Naive B cell (primary cell): ENCODE measurements at places on chromosomes 1 and 21.

DNA sequence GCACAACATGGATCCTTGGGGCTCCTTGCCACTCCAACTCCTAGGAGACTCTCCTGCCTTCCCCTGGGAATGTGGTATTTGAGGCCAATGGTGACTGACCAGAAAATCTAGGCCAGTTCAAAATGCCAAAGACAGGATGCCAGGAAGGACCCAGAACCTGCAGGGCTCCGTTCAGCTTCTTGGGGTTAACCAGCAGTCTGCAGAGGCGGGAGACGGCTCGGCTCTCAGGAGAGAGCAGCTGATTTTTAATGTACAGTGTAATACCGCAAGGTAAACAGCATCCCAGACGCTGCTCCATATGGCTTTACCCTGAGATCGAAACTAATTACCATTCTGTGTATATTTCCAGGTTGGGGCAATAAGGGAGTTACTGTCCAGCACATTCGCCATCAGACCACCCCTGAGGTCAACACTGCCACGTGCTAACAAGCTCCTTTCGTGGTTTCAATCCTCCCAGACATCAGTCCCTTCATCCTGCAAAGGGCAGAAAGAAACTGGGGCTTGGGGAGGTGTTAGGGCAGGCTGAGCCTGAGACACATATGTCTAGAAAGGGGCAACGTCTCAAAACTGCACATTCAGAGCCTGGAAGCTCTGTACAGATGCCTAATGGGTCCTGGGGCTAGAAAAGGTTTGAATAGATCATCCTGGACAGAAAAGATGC lies 16.7 kb downstream of the ITPKB start:
- H3K4me3 ChIP-seq: no peak overlapping the region
- no peaks in the 10 kb centered on the region for H3K36me3 ChIP-seq
- DNase-seq: no peak
- no peaks in the 10 kb centered on the region for H3K27me3 ChIP-seq

GRCh38 chr1:22485431-22485830 lies 33.8 kb downstream of the ZBTB40 start:
- H3K36me3 ChIP-seq: peaks cover 22% of the 10 kb centered on the region
- H3K4me1 ChIP-seq: peaks cover 17% of the 10 kb centered on the region
- H3K27me3 ChIP-seq: no peaks in the 10 kb centered on the region
- no peak overlapping the region for H3K4me3 ChIP-seq
- no peak overlapping the region for H3K27ac ChIP-seq

GRCh38 chr1:81437213-81437612 lies 363.5 kb upstream of the ADGRL2 start:
- H3K27ac ChIP-seq: no peak overlapping the region
- no peak for DNase-seq
- H3K4me3 ChIP-seq: no peak overlapping the region
- no peaks in the 10 kb centered on the region for H3K36me3 ChIP-seq

DNA sequence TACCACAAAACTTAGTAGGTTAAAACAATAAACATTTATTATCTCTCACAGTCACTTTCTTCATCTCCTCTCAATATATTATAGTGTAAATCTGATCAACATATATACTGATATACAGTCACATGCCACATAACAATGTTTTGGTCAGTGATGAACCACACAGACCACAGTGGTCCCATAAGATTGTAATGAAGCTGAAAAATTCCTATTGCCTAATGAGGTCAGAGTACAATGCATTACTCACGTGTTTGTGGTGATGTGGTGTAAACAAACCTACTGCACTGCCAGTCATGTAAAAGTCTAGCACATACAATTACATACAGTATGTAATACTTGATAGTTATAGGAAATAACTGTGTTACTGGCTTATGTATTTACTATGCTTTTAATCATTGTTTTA lies 30.1 kb downstream of the OLFML3 start:
- no peaks in the 10 kb centered on the region for H3K36me3 ChIP-seq
- H3K27ac ChIP-seq: no peak overlapping the region
- H3K4me1 ChIP-seq: no peaks in the 10 kb centered on the region

- H3K4me3 ChIP-seq: peak overlapping the region; percentile 93
- peak overlapping the region; percentile 92 for H3K27ac ChIP-seq
Observed at GRCh38 chr1:62687421-62687902, 724 bp downstream of the DOCK7 start.

DNA sequence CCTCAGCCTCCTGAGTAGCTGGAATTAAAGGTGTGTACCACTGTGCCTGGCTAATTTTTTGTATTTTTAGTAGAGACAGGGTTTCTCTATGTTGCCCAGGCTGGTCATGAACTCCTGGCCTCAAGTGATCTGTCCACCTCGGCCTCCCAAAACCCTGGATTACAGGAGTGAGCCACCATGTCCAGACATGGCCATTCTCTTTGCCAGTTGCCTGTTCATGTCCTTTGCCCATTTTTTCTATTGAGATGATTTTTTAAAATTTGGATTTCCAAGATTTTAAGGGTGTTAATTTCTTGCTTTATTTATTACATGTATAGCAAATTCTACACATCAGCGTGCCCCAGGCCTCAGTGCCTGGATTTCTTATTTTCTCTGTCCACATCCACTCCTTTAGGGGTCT lies 2.8 kb downstream of the POLR3GL start:
- no peak overlapping the region for H3K4me3 ChIP-seq
- H3K27me3 ChIP-seq: no peaks in the 10 kb centered on the region
- no peak overlapping the region for H3K27ac ChIP-seq
- DNase-seq: no peak
- peaks cover 6% of the 10 kb centered on the region for H3K36me3 ChIP-seq

DNA sequence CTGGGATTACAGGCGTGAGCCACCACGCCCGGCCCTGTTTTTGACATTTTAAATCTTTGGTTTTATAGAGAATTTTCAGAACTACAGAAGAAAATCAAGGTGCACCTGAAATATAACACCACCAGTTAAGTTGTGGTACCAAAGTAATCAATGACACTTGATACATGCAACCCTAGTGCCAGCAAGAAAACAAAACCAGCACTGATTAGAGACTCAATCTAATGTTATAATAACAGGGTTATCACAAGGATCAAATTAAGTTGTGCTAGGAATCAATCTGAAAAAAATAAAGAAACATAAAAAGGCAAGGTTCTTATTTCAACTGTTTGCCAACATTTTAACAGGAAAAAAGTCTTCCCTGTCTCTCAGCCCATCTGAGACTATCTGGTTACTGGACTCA lies 23.8 kb downstream of the TGFBR3 start:
- H3K4me3 ChIP-seq: no peak overlapping the region
- no peaks in the 10 kb centered on the region for H3K36me3 ChIP-seq
- no peaks in the 10 kb centered on the region for H3K4me1 ChIP-seq
- peak overlapping the region; percentile 7 for H3K27ac ChIP-seq
- DNase-seq: no peak

DNA sequence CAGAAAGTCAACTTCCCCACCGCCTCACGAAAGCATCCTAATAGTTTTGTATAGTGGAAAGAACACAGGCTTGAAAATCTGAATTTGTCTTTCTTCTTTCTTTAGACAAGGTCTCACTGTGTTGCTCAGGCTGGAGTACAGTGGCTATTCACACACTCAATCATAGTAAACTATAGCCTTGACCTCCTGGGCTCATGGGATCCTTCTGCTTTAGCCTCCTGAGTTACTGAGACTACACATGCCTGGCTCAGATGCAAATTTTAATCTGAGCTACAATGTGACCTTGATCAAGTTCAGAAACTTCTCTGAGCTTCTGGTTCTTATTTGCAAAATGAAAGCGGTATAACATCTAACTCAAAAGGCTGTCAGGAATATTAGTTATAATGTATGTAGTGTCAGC lies 362.1 kb downstream of the SMYD3 start:
- peaks cover 9% of the 10 kb centered on the region for H3K36me3 ChIP-seq
- H3K4me1 ChIP-seq: no peaks in the 10 kb centered on the region
- H3K27ac ChIP-seq: no peak overlapping the region
- H3K4me3 ChIP-seq: no peak overlapping the region
- DNase-seq: no peak
- H3K27me3 ChIP-seq: no peaks in the 10 kb centered on the region

DNA sequence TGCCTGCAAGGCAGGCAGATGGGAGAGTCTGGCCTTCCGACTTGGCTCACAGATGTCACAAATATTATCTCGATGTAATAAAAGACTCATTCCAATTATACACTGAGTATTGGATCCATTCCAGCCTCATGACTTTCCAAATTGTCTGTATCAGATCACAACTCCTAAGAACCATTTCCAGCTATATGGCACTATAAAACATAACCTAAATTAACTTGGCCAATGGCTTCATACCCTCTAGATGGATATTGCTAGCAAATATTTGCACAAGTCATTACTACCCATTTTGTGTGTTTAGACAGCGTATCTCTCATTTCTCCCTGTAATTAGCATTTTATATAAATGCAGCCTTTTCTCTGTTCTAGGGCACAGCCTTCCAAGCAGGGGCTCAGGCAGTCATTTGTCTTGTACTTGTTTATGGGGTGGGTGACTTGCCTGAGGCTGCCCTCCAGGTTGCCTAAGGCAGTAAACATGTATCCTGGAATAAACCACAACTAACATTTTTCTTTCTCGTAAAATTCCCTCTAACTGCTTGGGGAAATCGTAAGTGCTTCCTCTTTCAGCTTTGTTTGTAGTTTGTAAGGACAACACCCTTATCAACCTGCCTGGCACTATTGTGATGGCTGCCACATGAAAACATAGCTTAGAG lies 70.6 kb upstream of the KCNJ6 start:
- H3K27ac ChIP-seq: no peak overlapping the region
- no peaks in the 10 kb centered on the region for H3K4me1 ChIP-seq
- H3K36me3 ChIP-seq: no peaks in the 10 kb centered on the region
- no peak overlapping the region for H3K4me3 ChIP-seq
- no peak for DNase-seq

DNA sequence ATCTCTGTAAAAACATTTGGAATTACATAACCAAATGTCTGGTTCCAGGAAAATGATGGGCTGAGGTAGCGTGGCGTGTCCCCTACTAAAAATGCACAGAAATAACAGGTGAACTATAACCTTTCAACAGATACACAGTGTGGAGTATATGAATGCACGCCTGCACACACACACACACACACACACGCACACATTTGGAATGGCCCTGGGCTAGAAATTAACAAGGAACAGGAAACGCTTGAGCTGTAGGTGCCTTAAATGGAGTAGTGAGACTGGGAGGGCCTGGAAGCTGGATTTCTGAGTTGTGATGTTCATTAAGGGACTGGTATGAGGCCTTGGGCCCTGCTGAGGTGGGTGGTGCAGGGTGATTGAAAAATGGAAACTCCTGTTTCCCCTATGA lies 246.5 kb upstream of the C1orf174 start:
- no peak for DNase-seq
- H3K4me3 ChIP-seq: no peak overlapping the region
- no peak overlapping the region for H3K27ac ChIP-seq
- H3K36me3 ChIP-seq: no peaks in the 10 kb centered on the region
- H3K27me3 ChIP-seq: peaks cover 22% of the 10 kb centered on the region
- no peaks in the 10 kb centered on the region for H3K4me1 ChIP-seq

- no peaks in the 10 kb centered on the region for H3K4me1 ChIP-seq
- H3K36me3 ChIP-seq: no peaks in the 10 kb centered on the region
- no peak for DNase-seq
- H3K27ac ChIP-seq: no peak overlapping the region
Observed at GRCh38 chr1:4599951-4600481, 54.4 kb upstream of the AJAP1 start.

DNA sequence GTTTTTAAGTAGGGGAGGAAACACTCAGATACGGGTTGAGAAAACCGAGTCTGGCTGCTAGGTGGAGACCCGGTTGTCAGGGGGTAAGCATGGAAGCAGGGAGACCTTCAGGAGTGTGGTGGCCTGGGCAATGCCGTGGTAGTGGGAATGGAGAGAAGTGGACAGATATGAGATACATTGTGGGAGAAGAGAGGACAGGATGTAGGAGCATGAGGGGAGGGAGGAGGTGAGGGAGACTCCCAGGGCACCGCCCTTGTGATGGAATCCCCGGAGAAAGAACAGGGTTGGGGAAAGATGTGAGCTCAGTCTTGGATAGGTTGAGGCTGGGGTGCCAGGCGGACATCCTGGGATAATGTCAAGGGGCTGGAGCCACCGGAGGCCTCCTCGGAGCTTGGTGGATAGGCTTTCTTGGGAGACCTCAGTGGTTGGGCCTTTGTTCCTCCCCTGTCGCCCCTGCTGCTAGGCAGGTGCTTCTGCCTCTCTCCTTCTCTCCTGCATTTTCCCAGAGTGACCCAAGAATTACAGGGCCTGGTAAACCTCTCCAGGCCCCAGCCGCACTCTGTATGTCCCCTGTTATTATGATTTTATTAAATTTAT lies 21.3 kb downstream of the ZNF362 start:
- H3K27ac ChIP-seq: no peak overlapping the region
- no peak overlapping the region for H3K4me3 ChIP-seq
- H3K36me3 ChIP-seq: peaks cover 32% of the 10 kb centered on the region
- peaks cover 12% of the 10 kb centered on the region for H3K4me1 ChIP-seq
- H3K27me3 ChIP-seq: no peaks in the 10 kb centered on the region

- H3K36me3 ChIP-seq: no peaks in the 10 kb centered on the region
- H3K27ac ChIP-seq: no peak overlapping the region
- H3K27me3 ChIP-seq: no peaks in the 10 kb centered on the region
- DNase-seq: no peak
- no peaks in the 10 kb centered on the region for H3K4me1 ChIP-seq
Observed at GRCh38 chr1:195754303-195754702, 853.9 kb downstream of the KCNT2 start.

DNA sequence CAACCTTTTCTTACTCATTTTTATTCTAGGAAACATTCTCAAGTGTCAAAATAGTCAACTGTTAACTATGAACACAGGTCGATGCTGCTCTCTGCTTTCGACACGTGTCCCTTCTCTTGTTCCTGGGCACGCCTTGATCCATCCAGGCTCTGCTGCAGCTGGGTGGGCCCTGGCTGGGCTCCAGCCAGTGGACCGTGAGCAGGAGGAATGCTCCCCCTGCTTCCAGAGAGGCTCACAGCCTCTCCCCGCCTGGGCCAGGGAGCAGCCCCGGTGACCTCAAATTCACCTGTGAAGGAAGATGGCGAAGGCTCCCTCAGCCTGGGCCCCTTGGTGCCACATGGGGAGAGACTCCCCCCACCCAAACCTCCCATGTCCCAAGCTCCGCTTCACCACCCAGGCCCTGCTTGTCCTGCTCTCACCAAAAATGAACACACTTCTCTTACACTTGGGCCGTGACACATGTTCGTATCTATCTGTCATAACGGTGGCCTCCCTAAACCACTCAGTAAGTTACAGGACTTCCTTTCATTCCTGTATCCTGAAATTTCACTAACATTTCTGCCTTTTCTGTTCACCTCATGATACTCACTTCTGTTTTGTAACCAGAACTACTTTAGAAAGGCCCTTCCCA lies 24.6 kb upstream of the ADARB1 start:
- peaks cover 17% of the 10 kb centered on the region for H3K27me3 ChIP-seq
- no peak overlapping the region for H3K27ac ChIP-seq
- no peak overlapping the region for H3K4me3 ChIP-seq
- DNase-seq: no peak

DNA sequence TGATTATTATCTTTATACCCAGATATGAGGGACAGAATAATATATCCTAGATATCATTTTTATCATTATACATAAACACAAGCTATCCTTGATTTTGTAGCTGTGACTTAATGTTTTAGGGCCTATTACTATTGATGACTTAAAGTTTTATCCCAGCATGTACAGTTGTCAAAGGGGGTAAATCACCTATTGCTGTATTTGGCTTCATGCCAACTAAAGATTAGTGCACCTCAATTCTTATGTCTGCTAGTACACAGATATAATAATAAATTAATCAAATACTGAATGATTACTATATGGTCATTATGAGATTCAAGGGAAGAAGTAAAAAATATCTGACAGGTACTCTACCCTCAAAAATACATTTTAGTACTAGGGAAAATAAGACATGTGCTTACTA lies 84.0 kb downstream of the SYT14 start:
- no peak for DNase-seq
- no peak overlapping the region for H3K27ac ChIP-seq
- no peaks in the 10 kb centered on the region for H3K4me1 ChIP-seq
- no peak overlapping the region for H3K4me3 ChIP-seq
- H3K36me3 ChIP-seq: no peaks in the 10 kb centered on the region
- H3K27me3 ChIP-seq: no peaks in the 10 kb centered on the region
